ENCODE measurements at places on chromosomes 16 and 17.
A peak's percentile ranks its signal among the peaks of the same experiment; 100 is the strongest.

DNA sequence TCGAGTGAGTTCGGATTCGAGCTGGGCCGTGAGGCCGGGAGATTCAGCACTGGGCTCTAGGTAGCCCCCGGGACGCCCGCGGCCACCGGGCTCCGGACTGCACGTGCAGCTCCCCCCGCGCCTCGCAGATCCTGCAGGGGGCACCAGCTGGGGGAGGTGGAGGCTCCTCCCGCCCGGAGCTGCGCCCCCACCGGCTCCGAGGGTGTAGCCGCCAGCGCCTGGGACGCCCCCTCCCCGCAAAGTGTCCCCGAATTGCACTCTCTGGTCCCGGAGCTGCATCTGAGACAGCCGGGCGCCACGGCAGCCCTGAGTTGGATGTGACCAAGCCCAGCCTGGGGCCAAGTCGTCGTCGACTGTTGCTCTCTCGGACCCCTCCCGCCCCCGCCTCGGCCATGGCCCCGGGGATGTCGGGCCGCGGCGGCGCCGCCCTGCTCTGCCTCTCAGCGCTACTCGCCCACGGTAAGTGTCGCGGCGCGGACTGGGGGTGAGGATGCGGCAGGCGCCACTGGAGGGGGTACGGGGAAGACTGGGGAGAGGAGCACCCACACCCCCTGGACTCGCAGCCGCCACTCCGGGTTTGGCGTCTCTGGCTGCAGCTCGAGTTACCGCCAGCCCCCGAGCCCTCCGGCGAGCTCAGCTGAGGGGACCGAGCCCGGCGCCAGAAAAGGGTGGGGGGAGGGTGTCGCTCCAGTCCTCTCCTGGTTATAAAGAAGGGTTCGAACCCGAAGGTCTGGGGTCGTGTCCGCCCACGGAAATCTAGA lies 1.5 kb downstream of the TMEM132E start:
- DNase-seq = no peak

GRCh38 chr16:18049547-18050133 lies 286.9 kb downstream of the NPIPA8 start:
- no peak for DNase-seq

- DNase-seq = no peak
Observed at GRCh38 chr16:24771779-24772157, 42.3 kb downstream of the TNRC6A start.

DNA sequence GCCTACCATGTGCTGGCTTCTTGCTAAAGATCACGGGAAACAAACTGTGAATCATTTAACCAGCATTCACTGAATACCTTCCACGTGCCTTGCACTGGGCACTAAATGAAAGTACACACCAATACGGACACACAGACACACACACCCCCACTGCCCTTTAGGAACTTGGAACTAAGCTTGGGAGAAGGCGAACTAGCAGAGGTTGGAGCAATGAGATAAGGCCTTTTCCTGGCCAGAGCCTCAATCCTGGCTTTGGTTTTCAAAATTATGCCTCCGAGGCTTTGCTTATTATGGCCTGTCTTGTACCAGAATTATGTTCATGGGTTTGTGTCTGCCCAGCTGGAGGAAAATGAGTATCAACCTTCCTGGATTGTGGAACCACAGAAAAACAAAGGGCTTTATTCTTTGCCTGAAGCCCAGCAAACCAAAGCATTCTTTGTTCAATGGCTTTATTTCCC lies 32.3 kb downstream of the CPPED1 start:
- DNase-seq = no peak

DNA sequence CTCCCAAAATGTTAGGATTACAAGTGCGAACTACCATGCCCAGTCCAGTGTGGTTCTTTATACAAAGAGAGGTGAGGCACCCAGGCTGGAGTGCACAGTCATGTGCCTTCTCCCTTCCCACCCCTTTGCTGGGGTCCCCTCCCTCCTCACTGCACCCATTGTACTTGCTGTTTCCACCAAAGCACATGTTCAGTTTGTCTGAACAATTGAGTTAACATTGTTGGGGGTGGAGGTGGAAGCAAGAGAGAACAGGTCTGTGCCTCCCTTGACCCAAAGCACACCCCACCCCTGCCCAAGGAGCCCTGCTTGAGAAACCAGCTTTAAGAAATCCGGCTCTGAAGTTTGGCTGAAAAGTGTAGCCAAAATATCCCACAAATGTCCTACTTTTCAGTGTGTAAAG lies 142.3 kb upstream of the CDH5 start:
- DNase-seq = no peak

DNA sequence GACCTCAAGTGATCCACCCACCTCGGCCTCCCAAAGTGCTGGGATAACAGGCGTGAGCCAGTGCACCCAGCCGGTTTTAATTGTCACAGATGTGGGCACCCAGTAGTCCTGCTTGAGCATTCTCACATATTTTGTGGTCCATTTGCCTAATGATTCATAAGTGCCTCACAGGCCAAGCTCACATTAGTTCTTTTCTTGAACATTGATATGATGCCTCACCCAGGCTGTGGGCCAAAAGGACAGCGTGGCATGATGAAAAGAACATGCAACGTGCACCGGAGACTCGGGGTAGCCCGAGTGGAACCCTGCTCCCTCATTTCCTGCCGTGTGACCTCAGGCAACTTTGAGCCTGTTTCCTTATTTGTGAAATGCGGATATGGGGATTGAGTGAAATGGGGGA lies 181.9 kb downstream of the SNX29 start:
- no peak for DNase-seq

DNA sequence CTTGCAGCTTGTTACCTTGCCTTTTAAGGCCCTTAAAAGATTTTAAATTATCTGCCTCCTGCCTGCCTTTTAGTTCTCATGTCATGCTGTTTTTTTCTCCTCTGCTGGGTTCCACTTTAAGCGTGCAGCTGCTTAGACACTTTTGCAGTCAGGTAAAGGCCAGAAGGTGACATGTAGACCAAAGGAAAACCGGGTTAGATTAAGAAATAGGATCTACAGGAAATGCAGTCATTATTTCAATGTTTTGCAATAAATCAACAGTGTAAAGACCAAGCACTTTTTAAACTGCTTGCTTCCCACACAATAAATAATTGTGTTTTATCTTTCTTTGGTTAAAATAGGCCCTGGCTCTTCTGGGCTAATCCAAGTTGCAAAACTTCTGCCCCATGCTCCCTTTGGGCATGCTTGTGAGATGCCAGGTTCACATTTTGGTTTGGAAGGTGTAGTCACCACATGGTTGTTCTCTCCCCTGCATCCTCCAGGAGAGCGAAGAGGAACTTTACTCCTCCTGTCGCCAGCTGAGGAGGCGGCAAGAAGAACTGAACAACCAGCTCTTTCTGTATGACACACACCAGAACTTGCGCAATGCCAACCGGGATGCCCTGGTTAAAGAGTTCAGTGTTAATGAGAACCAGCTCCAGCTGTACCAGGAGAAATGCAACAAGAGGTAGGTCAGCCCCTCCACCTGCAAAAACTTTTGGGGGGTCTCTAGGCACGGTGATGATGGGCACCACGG lies 54.9 kb downstream of the SDR42E1 start:
- DNase-seq = no peak

- DNase-seq = no peak
Observed at GRCh38 chr17:4559966-4560365, 411 bp downstream of the GGT6 start.

- no peak for DNase-seq
Observed at GRCh38 chr17:57939797-57940196, 15.4 kb downstream of the CUEDC1 start.

GRCh38 chr16:11007714-11008280 lies 63.4 kb downstream of the CLEC16A start:
- no peak for DNase-seq

DNA sequence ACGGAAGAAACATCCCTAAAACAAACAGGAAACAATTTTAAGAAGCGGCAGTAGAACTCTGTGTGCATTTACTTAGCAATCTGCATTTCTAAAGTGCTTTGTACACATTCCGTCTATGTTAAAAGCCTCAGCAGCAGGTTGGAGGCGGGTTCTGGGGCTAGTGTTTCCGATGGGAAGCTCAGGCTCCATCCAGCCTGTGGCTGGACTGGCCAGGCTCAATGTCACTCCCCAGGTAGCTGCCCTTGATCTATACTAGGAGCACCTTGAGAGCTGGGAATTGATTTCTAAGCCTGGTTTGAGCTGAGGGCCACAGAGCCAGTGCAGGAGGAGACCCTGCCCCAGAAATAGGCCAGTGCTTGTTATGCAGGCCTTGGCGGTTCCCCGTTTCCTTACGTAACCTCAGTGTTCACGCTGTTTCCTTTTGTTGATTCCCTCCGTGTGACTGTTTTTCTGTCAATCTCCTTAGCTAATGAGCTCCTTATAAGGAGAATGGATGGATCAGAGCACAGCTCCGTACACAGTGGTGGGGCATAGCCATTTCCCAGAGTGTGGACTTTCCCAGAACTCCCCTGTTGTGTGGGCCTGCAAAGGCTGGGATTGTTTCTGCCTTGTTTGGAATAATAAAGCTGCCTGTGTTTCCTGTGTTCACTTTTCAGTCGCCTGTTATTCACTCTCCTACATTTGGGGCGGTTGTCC lies 21.4 kb downstream of the ADORA2B start:
- no peak for DNase-seq

DNA sequence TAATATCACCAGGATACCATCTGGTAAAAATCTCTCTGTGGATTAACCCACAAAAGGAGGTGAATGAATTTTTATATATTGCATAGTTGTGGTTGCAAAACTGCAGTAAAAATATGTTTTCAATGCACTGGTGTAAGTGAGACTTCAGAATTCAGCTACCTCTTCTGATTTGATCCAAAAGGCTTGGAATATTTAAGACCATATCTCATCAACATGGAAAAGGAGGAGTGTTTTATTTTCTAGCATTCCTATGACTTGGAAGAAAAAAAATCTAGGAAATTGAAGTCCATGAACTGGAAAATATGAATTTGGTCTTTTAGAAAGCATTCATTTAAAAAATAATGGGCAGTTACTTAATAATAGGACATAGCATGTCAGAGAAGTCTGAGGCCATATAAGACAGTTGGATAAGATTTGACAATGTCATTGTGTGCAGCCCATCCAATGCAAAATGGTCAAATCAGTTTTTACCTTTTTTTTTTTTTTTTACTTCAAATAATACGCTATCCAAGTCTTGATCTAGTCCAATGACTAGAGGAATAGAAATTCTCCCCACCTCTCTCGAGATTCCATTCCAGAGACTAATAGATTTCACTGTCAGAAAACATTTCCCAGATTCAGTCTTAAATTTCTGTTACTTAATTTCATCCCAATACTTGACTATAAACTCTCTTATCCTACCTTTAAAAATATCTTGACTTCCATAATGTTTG lies 364.9 kb upstream of the PMFBP1 start:
- DNase-seq = no peak

- no peak for DNase-seq
Observed at GRCh38 chr16:74710401-74710800, 9.7 kb upstream of the MLKL start.

GRCh38 chr17:39151150-39151942 lies at the start of gene PLXDC1:
PLXDC1 (minus strand) TSS chr17:39151637; CDS start chr17:39151437, 200 bp downstream.
- no peak for DNase-seq

GRCh38 chr16:48003206-48003907 lies 152.4 kb downstream of the ABCC12 start:
- no peak for DNase-seq

DNA sequence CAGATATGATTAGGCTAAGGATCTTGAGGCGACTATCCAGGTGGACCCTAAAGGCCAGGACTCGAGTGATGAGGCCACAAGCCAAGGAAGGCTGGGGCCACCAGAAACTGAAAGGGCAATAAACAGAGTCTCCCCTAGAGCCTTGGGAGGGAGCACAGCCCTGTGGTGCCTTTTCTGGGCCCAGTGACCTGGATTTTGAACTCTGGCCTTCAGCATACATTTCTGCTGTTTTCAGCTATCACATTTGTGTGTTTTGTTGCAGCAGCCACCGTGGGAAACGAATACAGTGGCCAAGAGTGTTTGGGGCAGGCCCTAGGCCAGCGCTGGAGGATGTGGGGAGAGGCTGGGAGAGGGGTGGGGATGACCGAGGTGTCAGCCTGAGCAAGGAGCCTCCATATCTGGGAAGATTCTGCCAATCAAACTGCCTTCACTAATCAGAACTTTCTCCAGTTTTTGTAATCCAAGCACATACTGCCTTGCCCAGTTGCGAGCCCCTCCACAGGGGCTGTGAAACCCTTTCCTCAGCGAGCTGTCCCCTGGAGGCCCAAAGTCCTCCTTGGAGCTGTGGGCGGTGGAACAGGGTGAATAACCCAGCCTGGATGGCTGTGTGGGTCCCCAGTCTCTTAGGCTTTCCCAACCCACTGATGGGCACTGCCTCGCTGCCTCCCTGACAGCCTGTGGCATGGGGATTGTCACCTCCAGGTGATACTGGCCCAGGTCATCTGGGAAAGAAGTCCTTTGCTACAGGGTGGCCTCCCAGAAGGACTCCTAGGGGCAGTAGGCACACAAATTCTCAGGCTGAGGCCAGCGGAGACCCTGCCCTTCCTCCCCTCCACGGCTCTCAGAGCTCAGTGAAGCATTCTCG lies 16.8 kb downstream of the B9D1 start:
- DNase-seq = no peak

GRCh38 chr17:31858642-31859486 lies at the start of gene COPRS:
COPRS (minus strand) TSS chr17:31859244; CDS start chr17:31859199, 45 bp downstream.
- DNase-seq = peak; percentile 57

- DNase-seq = no peak
Observed at GRCh38 chr17:6135236-6135635, 65.1 kb downstream of the WSCD1 start.

DNA sequence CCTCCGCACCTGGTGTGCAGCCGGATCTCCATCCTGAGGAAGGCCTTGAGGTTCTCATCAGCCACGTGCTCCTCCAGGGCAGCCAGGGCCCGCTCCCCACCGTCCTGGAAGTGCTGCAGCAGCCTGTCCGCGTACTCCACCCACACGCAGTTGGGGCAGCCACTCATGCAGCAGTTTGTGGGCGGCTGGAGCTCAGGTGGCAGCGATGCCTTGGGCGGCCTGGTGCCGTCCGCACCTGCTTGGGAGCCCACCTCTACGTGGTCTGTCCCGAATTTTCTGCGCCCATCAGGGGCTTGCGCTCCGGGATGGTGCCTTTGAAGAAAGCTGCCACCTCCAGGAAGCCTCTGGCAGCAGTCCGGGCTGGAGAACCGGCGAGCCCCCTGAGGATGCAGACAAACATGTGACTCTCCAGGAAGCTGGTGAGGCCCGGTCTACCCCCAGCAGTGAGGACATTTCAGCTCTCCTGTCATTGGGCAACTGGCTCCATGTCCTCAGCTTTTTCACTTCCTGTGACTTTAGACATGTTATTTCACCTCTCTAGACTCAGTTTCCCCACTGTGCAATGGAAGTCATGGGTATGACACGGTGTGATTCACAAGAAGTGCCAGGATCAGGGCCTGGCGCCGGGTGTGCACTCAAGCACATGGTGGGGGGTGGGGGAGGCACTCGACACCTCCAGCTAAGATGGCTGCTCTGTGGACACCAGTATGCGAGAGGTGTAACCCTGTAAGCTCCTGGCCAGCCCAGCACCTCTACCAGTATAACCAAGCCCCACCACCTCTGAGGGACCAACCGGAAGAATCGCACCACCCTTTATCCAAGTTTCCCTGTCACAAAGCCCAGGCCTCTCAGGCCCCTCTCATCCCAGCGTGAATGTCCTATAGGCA lies 957 bp downstream of the OXLD1 start:
- peak; percentile 64 for DNase-seq

DNA sequence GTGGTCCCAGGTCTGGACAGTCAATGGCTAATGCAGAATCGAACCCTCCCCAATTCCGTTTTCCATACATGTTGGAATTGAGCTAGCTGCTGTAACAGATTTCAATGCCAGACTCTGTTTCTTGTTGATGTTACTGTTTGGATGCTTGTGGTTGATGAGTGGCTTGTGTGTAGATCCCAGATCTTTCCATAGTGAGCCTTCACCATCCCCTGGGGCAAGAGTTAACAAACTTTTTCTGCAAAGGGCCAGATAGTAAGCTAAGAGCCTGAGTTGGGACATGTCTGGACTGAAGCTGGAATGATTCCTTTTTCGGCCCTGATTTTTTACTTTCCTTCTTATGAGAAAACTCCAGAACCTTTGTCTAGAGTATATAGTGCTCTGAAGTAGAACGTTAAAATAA lies 296.3 kb downstream of the CPPED1 start:
- no peak for DNase-seq

All from stimulated activated CD4-positive, alpha-beta T cell treated with anti-CD3 and anti-CD28 coated beads, Interleukin-12 subunit alpha, Interleukin-12 subunit beta, amount 100 ng/mL, for 24 hours (primary cell).